ENCODE measurements at places on chromosomes 13 and 19. TPM values are rescaled to one million over a fixed set of nuclear protein-coding genes. Genes with fewer than 3 reads are reported as not detected.
A peak's percentile ranks its signal among the peaks of the same experiment; 100 is the strongest.

CEACAM4 gene
- total RNA-seq: not detected

FUT6 gene
- total RNA-seq: 0.21 TPM

GTF2F1 gene
- 87.5 TPM for total RNA-seq

CLDN10 gene
- total RNA-seq: not detected

PROZ gene
- not detected for total RNA-seq

RUBCNL gene
- 17.3 TPM for total RNA-seq

- no peaks in the 10 kb centered on the region for H3K27me3 ChIP-seq
- H3K27ac ChIP-seq: no peak overlapping the region
- DNase-seq: no peak
- peaks cover 27% of the 10 kb centered on the region for H3K4me1 ChIP-seq
These were observed 114.0 kb upstream of the KL start for GRCh38 chr13:32902029-32902780.

DNA sequence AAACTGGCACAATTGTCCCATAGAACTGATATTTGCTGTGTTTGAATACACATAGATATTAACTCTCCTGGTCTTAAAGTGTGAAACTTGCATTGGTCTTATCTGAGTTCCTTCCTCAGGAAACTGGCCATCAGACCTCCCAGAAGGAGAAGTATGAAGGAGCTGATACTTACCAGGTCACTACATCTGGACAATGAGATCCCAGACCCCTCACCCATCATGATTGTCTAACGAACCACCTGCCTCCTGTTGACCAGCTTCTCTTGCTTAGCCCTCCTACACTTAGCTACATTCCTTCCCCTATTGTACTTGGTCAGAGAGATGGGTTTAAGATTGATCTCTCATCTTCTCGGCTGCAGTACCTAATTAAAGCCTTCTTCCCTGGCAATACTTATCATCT, 413.3 kb downstream of the KCTD12 start:
- no peak for DNase-seq
- H3K27ac ChIP-seq: no peak overlapping the region
- H3K4me3 ChIP-seq: no peak overlapping the region
- H3K27me3 ChIP-seq: peaks cover 9% of the 10 kb centered on the region

DNA sequence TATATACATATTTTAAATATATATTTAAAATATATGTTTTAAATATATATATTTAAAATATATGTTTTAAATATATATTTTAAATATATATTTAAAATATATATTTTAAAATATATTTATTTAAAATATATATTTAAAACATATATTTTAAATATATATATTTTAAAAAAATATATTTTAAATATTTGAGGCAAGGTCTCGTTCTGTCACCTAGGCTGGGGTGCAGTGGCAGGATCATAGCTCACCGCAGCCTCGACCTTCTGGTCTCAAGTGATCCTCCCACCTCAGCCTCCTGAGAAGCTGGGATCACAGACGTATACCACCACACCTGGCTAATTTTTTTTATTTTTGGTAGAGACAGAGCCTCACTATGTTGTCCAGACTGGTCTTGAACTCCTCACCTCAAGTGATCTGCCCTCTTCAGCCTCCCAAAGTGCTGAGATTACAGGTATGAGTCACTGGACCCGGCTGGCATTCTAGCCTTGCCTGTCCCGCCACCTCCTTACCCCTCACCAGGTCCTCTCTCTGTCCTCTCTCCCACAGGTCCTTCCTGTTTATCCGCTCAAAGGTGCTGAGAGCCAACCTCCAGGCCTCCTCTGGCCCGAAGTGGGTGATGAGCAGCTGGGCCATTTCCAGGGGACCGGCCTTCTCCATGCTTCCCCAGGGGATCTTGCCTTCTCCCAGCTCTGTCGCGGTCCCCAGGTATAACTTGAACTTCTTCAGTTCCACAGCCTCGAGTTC, 564 bp downstream of the NLRP12 start:
- H3K4me1 ChIP-seq: peaks cover 3% of the 10 kb centered on the region
- no peak for DNase-seq
- peaks cover 13% of the 10 kb centered on the region for H3K27me3 ChIP-seq
- H3K4me3 ChIP-seq: peak overlapping the region; percentile 18
- no peak overlapping the region for H3K27ac ChIP-seq

GRCh38 chr13:103969520-103970050, 903.4 kb upstream of the SLC10A2 start:
- H3K27ac ChIP-seq: no peak overlapping the region
- no peaks in the 10 kb centered on the region for H3K27me3 ChIP-seq
- DNase-seq: no peak
- H3K4me1 ChIP-seq: no peaks in the 10 kb centered on the region

GRCh38 chr13:98721825-98722510, 30.5 kb downstream of the SLC15A1 start:
- no peak for DNase-seq
- no peak overlapping the region for H3K4me3 ChIP-seq
- H3K36me3 ChIP-seq: no peaks in the 10 kb centered on the region
- no peak overlapping the region for H3K27ac ChIP-seq
- H3K27me3 ChIP-seq: no peaks in the 10 kb centered on the region

DNA sequence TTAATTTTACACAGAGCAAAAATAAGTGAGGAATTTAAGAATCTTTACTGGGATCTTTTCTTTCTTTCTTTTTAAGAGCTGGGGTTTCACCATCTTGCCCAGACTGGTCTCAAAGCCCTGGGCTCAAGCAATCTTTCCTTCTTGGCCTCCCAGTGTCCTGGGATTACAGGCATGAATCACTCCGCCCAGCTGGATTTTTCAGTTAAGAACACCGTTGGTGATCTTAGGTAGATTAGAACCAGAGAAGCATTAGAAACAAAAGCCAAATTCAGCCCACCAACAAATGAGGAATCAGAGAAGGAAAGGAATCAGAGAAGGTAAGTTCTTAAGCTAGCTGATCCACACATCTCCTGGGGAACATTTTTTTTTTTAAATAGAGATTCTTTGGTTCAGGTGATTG, 34.2 kb downstream of the EPSTI1 start:
- H3K4me3 ChIP-seq: no peak overlapping the region
- no peak overlapping the region for H3K27ac ChIP-seq
- no peaks in the 10 kb centered on the region for H3K27me3 ChIP-seq

DNA sequence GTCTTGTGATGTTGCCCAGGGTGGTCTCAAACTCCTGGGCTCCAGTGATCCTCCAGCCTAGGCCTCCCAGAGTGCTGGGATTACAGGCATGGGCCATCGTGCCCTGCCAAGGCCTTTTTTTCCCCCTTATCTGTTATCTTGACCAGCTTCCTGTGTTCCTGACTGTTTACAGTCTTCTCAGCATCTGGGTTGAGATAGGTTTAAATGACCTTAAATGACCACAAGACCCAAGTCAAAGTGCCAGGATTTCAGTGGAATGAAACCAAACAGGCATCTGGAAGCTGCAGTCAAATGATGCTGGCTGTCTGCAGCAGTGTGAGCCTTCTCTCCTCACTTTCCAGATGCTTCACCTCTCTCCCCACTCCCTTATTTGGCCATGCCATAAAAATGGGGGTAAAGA, 114.2 kb upstream of the CLDN10 start:
- no peak overlapping the region for H3K4me3 ChIP-seq
- H3K27ac ChIP-seq: no peak overlapping the region
- H3K27me3 ChIP-seq: no peaks in the 10 kb centered on the region
- no peak for DNase-seq

DNA sequence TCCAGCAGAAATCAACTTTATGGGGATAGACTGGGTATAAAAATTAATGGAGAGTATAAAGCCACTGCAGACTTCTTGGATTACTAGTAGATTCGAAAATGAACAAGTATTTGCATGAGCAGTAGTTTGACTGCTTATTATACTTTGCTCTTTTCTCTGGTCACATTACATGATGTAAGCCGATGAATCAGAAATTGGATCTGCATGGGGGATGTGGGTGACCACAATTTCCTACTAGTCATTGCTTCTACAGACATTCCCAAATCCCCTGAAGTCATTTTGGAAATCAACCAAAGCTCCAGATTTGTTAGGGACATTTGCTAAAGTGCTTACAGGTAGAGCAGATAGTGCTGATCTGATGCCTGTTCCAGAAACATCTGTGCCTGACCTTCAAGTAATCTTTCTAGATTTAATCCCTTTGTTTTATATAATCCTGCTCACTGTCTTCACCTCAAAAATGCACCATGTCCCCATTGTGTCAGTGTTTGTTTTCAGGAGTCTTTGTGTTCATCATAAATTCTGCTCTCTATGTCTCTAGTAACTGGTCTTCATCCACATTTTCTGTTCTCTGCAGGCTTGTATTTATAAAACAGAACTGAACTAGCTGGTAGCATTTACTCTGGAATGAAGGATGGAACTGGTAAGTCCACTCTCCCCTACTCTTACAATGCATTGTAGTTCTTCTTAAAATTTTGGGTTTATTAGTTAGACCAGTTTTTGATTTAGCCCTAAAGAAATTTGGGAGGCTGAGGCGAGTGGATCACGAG, 201.5 kb upstream of the CSNK1A1L start:
- H3K27ac ChIP-seq: no peak overlapping the region
- no peak for DNase-seq
- H3K4me1 ChIP-seq: no peaks in the 10 kb centered on the region
- no peaks in the 10 kb centered on the region for H3K27me3 ChIP-seq
- H3K36me3 ChIP-seq: no peaks in the 10 kb centered on the region

GRCh38 chr13:41401366-41401765, 56.0 kb upstream of the RGCC start:
- H3K27me3 ChIP-seq: no peaks in the 10 kb centered on the region
- H3K27ac ChIP-seq: no peak overlapping the region
- H3K36me3 ChIP-seq: no peaks in the 10 kb centered on the region
- DNase-seq: no peak

DNA sequence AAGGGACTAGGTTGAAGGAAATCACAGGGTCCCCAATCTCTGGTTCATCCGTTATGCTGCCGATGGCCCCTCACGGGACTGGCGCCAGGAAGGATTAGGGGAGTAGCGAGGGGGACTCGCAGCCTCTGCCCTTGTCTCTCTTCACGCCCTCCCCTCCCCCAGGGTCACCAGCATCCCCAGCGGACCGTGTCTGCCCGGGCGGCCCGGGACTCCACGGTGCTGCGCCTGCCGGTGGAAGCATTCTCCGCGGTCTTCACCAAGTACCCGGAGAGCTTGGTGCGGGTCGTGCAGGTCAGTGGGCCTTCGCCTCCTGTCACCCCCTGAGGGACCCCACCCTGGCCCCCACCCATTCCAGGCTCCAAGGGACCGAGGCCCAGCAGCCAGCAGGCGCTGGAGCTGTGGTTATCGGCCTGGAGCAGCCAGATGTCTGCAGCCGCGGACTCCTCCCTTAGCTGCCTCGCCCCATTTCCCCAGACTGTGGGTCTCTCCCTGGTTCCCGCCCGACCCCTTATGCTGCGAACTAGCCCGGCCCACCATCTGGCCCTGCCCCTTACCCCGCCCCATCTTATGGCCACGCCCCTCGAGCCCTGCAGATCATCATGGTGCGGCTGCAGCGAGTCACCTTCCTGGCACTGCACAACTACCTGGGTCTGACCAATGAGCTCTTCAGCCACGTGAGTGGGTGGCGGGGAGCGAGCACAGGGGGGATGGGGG, 5.4 kb downstream of the PNPLA6 start:
- peaks cover 36% of the 10 kb centered on the region for H3K4me1 ChIP-seq
- H3K4me3 ChIP-seq: no peak overlapping the region
- no peaks in the 10 kb centered on the region for H3K27me3 ChIP-seq
- H3K36me3 ChIP-seq: peaks cover 10% of the 10 kb centered on the region
- peak; percentile 61 for DNase-seq

DNA sequence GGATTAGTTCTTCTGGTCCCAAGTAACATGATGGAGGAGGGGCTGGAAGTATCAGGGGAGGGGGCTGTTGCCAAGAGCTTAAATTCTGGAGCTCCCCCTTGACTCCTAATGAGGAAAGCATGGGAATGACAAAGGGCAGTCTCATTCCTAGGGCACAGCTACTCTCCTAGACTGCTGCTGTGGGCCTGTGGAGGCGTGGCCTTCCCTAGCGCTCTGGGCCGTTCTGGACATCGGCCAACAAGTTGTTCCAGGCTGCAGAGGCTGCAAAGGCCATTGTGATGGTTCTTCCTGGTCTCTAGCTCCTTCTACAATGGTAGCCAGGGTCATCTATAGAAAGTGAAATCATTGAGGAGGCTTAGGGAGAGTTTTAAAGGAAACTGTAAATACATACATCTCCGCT, 916.6 kb downstream of the DIAPH3 start:
- H3K4me1 ChIP-seq: no peaks in the 10 kb centered on the region
- no peaks in the 10 kb centered on the region for H3K27me3 ChIP-seq
- no peak overlapping the region for H3K4me3 ChIP-seq
- DNase-seq: no peak
- no peaks in the 10 kb centered on the region for H3K36me3 ChIP-seq
- H3K27ac ChIP-seq: no peak overlapping the region

DNA sequence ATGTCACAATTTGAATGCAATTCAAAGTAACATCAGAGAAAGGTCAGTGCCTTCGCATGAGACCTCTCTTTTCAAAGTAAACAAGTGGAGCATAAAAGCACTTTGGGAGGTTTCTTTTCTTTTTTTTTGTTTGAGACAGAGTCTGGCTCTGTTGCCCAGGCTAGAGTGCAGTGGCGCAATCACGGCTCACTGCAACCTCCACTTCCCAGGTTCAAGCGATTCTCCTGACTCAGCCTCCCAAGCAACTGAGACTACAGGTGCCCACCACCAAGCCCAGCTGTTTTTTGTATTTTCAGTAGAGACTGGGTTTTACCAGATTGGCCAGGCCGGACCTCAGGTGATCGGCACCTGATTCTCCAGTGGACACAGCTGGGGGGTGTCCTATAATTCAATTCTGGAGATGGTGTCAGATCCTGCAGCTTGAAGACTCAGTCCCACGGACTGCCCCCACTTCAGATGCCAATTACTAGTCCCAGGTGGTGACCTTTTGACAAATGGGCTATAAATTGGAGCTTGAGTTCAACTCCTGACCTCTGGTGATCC, 57.6 kb downstream of the RGCC start:
- no peak for DNase-seq
- H3K4me1 ChIP-seq: no peaks in the 10 kb centered on the region
- no peak overlapping the region for H3K27ac ChIP-seq
- no peak overlapping the region for H3K4me3 ChIP-seq
- H3K27me3 ChIP-seq: no peaks in the 10 kb centered on the region

GRCh38 chr19:47267350-47267759, 7.3 kb upstream of the INAFM1 start:
- no peak overlapping the region for H3K27ac ChIP-seq
- H3K27me3 ChIP-seq: no peaks in the 10 kb centered on the region
- no peak overlapping the region for H3K4me3 ChIP-seq
- peaks cover 8% of the 10 kb centered on the region for H3K4me1 ChIP-seq
- H3K36me3 ChIP-seq: peaks cover 18% of the 10 kb centered on the region
